ENCODE measurements at places on chromosomes 12 and 14.

- DNase-seq: no peak
These were observed 32.2 kb upstream of the BHLHE41 start for GRCh38 chr12:26157001-26157400.

GRCh38 chr14:104551851-104552737 is 27.5 kb upstream of the C14orf180 start:
- no peak for DNase-seq

DNA sequence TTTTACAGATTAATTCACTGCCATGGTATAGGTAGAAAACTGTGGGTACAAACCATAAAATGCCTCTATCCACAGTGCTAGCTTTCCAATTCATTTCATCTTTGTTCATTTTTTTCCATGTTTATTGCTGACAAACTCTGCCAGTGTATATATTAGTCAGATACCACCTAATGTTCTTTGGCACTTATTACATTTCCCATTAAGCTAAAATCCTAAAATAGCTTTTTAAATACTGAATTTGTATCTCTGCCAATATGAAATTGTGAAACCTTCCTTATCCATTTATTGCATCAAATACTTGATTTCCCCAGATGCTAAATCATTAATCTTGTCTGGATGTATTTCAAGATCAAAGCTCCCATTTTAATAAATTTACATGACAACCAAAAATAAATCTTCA is 150.1 kb upstream of the FSCB start:
- no peak for DNase-seq

DNA sequence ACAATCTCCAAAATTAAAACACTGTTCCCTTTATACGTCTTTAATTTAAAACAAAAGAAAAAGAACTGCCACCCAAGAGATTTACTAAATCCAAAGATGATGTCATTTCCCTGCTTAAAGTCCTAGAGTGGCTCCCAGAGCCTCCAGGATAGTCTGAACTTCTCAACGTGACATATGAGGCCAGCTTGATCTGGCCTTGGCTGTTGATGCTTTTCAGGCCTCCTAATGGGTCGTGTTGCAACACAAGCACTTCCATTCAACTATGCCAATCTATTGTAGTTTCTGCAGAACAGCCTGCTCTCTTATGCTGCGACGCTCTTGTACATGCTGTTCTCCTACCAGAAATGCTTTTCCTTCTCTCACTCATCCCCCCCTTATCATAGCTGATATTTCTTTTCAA is 35.7 kb downstream of the LGR5 start:
- DNase-seq: peak; percentile 71

DNA sequence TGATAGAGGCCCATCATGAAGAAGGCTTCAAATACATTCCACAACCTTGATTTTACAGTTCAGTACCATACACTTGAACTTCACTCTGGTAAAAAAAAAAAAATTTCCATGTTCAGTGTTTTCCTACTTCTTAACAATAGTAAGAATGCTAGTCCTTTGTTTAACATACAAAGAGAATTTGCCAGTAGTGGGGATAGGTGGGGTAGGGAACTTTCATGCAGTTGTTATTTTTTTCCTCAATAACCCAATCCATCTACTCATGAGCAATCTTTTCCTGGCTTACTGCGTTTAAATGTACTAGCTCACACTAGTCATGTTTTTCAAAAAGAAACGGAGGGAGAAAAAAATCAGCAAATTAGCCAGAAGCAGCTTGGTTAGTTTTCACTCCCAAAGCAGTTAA is 206.1 kb downstream of the PRKD1 start:
- DNase-seq: no peak

DNA sequence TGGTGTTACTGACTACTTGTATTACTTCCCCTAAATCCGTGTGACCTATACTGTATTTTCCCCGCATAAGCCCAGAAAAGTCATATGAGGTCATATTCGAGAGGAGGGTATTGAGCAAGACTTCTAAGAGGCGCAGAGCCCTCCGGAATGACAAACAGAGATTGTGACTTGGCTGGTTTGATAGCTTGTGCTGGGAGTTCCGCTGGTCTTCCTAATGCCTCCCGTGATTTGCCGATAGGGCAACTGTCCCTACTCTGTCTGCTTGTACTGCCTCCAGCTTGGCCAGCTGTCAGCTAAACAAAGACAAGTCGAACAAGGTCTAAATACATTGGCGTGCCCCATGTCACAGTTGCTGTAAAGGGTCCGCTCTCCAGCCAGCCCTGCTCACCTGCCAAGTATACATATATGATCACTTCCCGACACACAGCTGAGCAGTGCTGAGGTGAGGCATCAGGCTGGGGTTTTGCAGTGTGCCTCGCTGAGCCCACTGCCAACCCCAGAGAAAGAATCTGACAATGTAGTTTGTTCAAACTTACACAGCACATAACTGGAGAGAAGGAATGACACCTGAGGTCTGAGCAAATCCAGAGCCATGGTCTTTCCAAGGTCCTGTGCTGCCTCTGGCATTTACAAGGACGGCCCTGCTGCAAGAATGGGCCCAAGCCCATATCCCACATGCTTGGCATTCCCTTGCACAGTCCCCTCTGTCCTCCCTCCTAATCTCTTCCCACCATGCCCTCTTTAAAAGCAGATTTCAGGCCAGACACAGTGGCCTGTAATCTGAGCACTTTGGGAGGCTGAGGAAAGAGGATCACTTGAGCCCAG is 23.7 kb downstream of the LGMN start:
- no peak for DNase-seq

GRCh38 chr14:102828151-102828550 is 50.9 kb downstream of the TRAF3 start:
- no peak for DNase-seq

DNA sequence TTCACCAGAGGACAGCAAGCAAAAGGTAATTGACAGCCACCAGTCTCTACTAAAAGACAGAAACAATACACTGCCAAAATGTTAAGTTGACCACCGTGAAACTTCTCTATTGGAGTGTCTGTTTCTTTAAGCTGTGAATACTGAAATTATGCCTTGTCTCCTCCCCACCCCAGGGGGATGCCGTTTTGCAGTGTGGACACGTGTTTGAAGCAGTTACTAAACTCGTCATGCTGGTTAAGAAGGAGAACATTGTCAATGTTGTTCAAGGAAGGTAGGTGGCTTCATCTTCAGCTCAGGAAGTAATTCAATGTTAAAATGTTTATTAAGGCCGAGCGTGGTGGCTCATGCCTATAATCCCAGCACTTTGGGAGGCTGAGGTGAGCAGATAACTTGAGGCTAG is 32.8 kb downstream of the KCTD10 start:
- no peak for DNase-seq

DNA sequence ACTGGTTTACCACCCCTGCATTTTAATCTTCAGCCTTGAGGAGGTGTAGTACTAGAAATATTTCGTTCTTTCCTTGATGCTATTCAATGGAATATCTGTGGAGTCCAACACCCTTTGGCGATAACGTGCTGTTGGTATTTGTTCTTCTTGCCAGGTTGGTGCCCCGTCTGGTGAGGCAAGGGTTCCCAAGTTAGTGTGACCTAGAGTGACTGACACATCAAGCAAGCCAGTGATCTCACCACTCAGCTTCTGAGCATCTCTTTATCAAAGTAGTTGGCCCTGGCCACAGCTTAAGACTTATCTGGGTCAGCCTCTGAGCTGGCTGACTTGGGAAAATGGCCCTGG is 60.2 kb downstream of the PLXNC1 start:
- DNase-seq: no peak

GRCh38 chr12:49863946-49864797 is 21.3 kb upstream of the BCDIN3D start:
- DNase-seq: no peak

GRCh38 chr14:34628681-34629135 is 1.2 kb downstream of the SNX6 start:
- DNase-seq: no peak

- DNase-seq: no peak
These were observed 438.8 kb downstream of the EGLN3 start for GRCh38 chr14:33511851-33512640.

DNA sequence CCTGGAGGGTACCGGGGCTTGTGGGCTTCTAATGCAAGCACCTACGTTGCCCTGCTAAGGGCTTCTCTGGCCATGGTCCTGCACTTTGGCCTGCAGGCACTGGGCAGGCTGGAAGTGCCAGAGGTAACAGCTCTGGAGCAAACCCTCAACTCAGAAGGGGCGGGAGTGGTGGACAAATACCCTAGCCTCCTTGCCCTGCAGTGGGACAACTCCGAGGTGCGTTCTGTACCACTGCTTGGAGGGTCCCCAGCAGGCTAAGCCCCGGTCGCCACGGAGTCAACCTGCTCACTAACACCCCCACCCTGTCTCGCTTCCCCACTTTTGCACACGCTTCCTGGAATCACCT is 20.4 kb upstream of the BEGAIN start:
- DNase-seq: no peak

DNA sequence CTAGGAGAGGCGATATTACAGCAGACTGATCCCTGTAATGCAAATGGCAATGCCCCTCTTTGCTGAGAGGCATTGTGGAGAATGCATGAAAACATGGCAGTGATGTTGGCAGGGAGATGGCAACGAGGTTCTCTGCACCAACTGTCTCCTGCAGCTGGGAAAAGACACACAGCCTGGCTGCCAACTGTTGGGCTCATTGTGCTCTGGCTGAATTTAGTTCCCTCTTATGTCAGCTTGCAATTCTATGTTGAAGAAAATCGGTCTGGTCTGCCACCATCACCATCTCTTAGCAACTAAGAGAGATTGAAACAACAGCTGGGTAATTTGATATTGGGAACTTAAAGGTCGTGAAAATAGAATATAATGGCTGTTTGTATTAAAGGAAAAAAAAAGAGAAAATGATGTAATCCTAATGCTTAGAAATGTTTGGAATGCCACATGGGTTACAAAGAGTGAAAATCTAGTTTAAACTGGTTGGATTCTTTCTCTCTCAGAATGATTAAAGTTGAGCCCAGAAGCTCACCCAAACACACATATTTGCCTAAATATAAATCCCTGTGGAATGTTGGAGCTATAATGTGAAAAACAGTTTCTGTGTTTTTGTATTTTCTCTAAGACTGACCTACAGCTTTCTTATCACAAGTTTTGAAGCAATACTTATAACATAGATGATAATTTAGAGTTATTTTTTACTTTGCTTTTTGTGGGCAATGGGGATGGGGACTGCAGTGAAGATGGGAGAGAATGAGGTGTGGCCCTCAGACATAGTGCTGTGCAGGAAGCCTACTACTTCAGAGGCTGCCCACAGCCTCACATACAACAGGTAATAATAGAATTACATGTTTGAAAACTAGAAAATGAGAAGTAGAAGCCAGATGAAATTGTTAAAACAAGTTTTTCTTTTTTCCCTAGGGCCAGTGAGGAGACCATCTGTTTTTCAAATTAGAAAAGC is 143.7 kb downstream of the AKAP6 start:
- DNase-seq: peak; percentile 90

DNA sequence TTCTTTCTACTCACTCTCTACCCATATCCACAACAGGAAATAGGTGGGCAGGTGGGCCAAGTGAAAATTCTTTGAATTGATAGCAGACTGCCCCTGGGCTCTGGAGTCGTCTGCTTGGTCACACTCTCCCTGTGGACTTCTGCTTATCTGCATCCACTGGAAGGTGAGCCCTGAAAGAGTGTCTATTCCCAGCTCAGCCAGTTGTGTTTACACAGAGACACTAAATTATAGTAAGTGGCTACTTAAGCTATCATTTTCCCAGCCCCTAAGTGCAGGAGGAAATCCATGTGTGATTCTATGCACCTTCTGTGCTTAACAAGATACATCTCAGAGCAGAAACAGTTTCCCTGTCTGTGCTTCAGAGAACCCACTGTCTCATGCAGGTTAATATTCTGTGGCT is 338.4 kb downstream of the FUT8 start:
- DNase-seq: peak; percentile 28

DNA sequence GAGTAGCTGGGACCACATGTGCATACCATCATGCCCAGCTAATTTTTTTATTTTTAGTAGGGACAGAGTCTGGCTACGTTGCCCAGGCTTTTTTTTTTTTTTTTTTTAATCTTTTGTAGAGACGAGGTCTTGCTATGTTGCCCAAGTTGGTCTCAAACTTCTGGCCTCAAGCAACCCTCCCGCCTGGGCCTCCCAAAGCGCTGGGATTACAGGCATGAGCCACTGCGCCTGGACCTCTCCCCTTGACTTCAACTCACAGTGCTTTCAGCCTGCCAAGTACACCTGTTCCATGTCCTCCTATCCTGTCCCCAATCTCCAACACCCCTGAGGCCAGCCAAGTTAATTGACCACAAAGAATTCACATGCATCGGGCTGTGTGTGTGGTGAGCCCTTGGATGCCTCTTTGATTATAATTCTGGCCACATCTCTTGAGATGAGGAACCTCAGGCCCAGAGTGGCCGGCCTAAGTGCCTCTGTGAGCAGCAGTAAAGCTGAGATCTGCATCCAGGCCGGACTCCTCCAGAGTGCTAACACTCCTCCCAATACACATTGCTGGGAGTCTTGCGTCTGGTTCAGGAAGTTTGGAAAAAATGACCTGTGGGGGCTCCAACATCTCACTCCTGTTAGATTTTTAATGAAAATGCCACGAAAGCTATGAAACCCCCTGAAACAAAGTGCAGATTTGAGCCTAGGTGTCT is 6.8 kb downstream of the RAB35 start:
- DNase-seq: no peak

- DNase-seq: no peak
These were observed 185.2 kb downstream of the AEBP2 start for GRCh38 chr12:19624491-19624890.

DNA sequence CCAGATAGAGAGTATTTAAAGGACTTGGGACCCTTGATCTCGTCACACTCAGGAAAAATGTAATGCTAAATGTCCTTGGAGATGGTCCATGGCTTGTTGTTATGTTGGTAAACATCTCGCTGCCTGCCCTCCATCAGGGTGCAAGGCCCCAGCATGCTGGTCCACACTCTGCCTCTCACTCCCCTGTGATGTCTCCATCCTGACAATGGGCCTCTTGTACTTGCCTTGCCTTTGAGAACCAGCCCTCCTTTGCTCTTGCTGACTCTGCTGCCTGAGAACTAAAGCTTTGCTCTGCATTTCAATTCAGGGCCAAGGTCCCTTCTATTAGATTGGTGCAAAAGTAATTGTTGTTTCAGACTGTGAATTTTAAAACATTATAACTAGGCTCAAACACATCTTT is 131.0 kb upstream of the LMNTD1 start:
- DNase-seq: no peak

DNA sequence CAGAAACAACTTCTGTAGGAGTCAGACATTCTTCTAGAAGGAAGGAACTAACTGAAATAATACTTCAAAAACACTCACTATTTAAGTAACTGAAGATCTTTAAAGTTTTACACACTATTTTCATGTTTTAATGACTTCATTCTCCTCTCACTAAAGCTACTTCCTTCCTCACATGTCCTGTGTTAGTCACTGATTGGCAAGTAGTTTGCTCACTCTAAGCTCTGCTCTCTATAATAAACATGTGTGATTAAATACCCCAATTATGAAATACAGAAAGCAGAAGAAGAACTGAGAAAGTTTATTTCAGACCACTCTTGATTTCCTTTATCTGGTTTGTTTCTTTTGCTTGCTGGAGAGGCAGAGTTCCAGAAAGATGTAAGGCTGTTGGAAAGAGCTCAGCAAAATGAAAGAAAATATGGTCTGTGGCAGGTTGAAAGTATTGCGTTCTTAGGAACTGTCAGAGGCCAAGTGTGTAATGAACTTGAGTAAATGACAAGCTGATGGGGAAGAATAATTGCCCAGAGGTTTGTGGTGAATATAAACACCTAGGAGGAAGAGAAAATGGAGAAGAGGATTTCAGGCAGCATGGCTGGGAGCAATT is 522.0 kb upstream of the SEL1L start:
- DNase-seq: no peak

- peak; percentile 98 for DNase-seq
These were observed 383.7 kb downstream of the EGLN3 start for GRCh38 chr14:33567023-33567728.

GRCh38 chr14:81537193-81537592 is 3.5 kb upstream of the SEL1L start:
- DNase-seq: no peak

- no peak for DNase-seq
These were observed 50.1 kb upstream of the RERGL start for GRCh38 chr12:18139989-18140596.

Data from NCI-H2029 treated with DMSO at 0.1 percent for 48 hours (cell line).